CD4-positive, alpha-beta T cell treated with Interleukin-15 for 4 hours (primary cell): ENCODE measurements at places on chromosomes 3 and 15.

GRCh38 chr3:123627673-123628670 lies 43.1 kb upstream of the HACD2 start:
- no peak for DNase-seq

DNA sequence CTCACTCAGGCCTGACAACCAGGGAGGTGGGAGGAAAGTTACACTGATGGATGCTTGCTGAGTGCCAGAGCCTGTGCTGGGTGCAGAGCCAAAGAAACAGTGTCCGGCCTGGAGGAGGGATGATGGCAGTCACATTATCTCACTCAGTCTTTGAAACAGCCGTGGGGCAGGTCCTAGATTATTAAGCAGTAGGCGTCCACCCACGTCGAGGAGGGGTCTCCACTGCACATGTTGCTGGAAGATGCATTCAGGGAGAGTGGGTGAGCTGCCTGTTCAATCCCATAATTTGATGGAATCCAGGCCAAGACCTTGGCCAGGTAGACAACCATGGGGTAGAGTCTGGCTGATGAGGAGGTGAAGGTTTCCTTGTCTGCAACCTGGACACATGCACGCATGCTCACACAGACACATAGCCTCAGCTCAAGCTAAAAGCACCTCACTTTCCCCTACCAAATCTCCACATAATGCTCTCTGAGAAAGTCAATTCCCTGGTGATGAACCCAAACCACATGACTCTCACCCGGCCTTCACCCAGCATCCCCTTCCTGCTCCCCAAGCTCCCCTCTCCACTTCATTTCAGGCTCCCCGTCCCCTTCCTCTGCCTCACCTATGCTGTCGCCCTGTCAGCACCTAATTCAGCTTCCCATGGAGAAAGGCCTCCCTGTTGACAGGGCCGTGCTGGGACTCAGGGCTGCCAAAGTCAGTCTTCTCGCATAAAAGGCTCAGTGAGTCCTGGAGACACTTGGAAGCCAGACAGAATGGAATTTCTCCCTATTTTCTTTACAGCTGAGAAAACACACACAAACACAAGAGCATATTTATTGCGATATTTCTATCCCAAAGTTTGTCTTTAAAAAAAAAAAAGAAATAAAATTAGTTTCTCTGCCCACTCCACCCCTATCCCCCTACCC lies 29.8 kb downstream of the ACAN start:
- DNase-seq: no peak

GRCh38 chr15:46644501-46645481 lies 1010.0 kb downstream of the SQOR start:
- no peak for DNase-seq

DNA sequence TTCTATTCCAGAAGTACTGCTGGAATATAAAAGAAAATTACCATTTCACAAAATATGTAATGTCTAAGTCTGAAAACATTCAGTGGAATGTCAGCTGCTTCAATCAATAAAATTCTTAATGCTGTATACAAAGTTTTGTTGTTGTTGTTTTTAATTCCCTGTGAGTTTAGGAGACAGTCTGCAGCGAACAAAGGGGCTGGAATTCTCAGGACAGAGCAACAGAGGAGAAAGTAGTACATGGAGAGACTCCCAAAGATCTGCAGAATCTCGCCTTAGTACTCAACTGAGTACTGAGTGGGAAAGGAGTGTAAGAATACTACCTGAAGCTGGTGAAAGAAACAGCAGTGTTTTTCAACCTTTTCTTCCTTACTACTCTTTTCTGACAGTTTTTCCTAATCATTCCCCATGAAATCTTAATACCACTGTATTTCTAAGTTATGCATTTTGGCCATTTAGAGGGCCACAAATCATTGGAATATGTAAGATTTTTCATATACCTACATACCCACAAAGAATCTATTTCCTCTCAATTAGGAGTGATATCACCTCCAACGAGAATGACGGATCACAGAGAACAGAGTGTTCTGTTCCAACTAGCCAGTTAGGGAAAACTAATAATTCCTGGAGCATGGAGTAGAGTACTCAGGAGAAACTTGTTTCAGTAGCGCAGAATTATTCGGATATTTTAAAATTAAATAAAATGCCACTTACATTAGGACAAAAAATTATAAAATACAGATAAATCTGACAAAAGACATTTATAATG lies 16.0 kb downstream of the ANKRD28 start:
- no peak for DNase-seq

DNA sequence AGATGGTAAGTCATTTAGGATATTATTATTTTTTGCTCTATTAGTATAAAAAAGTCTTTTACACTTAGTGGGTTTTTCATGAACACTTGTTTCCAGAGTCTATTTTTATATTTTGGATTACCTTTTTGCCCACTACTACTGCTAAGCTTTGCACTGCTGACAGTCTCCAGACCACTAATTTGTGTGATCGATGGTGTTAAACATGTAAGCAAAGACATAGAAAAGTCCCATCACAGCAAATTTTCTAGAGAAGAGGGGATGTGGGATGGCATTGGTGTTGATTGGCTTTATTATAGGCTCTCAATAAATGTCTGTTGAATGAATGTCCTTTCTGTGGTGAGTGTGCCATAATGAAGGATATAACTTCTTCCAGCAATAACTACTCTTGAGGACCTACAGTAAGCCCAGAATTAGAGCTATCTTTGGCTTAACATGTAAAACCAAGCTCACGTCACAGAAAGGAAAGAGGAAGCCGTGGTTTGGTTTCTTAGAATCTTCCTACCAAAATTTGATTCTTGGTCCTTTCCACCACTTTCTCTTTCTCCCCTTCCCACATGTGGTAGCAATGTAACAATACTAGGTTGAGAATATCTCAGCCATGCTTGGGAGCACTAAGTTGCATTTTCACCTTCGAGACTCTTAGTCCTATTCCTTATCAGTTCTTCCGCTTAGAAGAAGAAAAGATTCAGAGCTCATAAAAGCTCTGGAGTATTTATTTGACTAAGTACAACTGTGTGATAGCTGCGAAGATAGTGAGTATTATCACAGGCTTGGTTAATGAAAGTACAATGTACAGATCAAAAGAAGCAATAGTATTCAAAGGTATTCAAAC lies 90.6 kb upstream of the UMPS start:
- peak; percentile 27 for DNase-seq

DNA sequence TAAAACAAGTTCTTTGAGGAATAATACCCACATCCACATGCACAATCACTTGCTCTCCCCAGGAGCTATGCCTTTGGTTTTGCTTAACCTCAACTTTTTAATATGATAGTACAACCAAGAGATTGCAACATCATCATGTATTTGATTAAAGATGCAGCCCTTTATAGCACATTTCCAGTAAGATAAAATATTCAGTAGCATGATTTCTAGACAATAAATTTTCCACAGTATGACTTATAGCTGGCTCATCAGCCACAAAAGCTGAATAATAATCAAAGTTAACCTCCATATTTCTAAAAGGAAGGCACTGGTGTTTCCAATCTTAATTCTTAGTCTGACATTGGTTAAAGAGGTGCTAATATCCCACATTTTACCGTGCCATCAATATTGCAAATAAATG lies 622.5 kb downstream of the TBL1XR1 start:
- DNase-seq: no peak

- DNase-seq: no peak
These were observed 36.0 kb downstream of the THBS1 start for GRCh38 chr15:39616731-39617455.

DNA sequence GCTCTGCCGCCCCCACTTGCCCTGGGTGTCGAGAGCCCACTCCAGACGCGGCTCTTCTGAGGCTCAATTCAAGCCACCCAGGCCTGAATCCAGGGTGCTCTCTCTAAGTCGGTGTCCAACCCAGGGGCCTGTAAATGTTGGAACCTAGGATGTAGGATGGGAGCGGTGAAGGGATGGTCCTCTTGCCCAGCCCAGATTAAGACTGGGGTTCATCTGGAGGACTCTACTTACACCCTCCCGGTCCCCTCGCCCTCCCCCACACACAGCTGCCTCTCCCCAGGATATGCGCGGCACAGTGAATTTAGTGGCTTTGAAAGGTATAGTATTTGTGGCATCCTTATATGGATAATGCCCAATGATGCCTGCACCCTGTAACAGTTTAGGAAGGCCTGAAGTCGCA lies 822 bp upstream of the FBN1 start:
- no peak for DNase-seq

DNA sequence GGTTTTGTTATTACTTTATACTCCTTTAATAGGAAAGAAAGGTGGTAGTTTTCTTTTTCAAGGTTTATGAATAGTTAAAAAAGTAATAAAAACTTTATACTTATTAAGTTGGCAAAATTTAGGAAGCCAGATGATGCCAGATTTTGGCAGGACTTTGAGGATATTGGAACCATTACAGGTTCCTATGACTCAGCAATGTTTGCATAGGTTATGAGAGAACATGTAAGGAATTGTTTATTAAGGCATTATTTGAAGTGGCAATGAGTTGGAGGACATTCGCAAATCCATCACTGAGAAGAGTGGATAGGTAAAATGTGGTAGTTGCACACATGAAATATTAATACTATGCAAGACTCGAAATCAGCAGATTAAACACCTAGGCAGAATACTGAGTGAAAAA lies 29.9 kb downstream of the CDAN1 start:
- no peak for DNase-seq

- no peak for DNase-seq
These were observed 151.1 kb downstream of the ROBO2 start for GRCh38 chr3:77191014-77191413.

DNA sequence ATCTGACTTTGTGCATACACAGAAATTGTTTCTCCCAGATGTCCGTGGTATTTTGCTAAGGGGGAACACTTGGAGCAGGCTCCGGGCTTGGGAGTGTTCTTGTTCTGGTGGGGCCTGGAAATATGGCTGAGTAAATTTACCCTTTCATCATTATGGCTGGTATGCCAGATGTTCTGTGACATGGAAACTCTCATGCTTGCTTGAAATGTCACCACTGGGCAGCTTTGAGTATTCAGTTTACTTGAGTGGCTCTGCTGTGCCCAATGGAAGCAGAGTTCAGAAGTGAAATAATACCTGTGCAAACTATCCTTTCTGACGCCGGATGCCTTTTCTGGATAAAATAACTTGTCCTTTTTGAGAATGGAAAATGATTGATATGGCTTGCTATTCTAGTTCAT lies 283.6 kb upstream of the TPM1 start:
- DNase-seq: no peak

DNA sequence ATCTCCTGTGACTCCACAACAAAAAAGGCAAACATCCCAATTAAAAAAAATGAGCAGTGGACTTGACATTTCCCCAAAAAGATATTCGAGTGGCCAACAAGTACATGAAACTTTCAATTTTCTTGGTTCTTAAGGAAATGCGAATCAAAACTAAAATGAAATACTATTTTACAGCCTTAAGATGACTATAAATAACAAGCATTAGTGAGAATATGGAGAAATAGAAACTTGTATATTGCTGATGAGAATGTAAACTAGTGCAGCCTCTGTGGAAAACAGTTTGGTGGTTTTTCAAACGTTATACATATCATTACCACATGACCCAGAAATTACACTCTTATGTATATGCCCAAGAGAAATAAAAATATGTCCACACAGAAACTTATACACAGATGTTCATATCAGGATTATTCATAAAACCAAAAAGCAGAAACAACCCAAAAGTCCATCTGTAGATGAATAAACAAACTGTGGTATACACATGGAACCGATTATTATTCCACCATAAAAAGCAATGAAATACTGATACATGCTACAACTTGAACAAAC lies 153.2 kb upstream of the GPR149 start:
- no peak for DNase-seq

GRCh38 chr15:48645558-48646330 lies at the start of gene FBN1:
FBN1 (minus strand) TSS chr15:48645709; CDS start chr15:48644769, 940 bp downstream.
- no peak for DNase-seq

DNA sequence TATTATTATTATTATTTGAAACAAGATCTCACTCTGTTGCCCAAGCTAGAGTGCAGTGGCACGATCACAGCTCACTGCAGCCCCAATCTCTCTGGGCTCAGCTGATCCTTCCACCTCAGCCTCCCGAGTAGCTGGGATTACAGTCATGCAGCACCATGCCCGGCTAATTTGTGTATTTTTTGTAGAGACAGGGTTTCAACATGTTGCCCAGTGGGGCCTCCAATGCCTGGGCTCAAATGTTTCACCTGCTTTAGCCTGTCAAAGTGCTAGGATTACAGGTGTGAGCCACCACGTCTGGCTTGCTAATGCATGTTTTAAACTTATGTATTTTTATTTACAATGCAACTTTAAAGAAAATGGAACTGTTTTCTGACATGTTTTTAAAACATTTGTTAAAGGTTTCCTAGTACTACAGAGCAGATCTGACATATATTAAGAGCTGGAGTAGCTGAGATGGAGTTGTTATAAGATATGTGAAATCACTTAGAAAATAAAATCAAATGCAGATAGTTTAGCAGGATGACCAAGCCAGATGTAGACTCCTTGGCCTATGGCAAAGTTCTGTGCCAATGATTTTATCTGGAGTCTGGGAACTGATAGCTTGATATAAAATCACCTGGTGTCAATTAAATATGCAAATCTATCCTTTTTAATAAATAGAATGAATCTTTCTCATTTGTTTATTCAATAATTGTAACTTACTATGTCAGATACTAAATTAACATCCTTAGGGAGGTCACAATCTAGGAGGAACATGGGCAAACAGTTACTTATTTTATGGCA lies 310.1 kb upstream of the NAALADL2 start:
- DNase-seq: no peak

DNA sequence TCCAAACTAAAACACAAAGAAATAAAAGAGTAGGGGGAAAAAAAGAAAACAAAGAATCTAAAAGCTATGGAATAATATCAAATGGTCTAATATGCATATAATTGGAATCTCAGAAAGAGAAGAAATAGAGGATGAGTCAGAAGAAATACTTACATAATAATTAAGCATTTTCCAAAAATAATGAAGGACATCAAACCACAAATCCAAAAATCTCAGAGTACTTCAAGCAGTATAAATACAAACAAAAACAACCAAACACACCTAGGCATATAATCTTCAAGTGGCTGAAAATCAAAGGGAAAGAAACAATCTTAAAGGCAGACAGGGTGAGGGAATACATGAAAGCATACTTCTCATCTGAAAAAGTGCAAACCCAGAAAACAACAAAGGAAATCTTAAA lies 46.3 kb downstream of the MYLK start:
- no peak for DNase-seq

- DNase-seq: no peak
These were observed 478.0 kb upstream of the ARRDC4 start for GRCh38 chr15:97482521-97482920.

DNA sequence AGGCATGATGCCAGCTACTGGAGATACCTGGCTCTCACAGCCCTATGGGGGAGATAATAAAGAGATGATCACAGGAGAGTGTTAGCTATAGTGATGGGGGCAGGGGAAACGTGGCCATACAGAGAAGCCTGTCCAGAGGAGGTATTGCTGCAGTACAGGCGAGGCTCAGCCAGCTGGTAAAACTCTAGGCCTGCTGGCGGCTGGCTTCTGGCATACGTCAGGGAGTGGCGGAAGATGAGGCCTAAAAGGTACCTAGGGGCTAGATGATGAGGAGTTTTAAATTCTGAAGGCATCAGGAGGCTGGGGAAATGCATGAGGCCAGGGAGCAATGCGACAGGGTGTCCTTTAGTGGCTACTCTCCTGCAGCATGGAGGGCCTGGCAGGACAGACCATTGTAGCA lies 110.7 kb downstream of the EEFSEC start:
- no peak for DNase-seq
